ENCODE measurements at places on chromosomes 13 and 19.

- DNase-seq, result no peak
These were observed 1.6 kb upstream of the DIRAS1 start for GRCh38 chr19:2722541-2723344.

DNA sequence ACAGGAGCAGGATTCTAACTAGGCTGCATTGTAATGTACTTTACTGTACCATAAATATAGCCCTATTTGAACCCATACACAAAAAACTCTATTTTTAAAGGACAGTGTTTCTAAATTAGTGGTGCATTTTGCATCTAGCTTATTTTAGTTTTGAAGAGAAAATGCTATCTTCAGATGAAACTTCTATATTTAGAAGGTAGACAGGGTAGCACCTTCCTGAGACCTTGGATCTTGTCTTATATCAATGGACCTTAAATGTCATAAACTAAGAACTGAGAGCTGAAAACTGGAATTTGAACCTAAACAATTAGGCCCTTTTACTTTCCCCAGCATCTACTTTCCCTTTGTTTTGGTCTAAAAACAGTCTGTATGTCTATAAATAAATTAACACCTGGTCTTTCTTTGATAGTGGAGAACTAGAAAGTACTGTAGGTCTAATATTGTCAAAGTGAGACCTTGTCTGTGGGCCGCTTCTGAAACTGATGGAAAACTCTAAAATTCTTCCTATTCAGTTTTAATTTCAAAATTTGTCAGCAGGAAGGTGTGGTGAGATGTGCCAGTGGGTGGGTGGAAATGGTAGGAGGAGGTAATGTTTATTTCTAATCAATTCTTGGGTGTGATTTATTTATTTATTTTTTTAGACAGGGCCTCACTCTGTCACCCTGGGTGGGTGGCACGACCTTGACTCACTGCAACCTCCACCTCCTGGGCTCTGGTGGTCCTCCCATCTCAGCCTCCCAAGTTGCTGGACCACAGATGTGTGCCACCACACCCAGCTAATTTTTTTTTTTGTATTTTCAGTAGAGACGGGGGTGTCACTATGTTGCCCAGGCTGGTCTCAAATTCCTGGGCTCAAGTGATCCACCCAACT, 10.1 kb downstream of the COG3 start:
- no peak for DNase-seq

DNA sequence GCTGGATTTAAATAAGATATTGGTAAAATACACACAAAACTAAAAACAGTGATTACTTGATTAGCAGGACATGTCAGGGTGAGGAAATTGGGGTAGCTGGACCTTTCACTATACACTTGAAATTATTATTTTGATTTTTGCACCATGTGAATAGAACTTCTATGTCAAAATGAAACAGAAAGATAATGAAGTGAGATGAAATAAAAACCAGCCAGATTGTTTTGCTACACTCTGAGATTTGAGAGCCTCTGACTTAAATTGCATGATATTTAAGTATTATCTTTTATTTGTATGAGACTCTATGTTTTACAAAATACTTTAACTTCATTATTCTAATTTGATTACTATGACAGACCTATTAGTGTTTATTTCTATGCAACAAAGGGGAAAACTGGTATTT, 819.6 kb upstream of the ATXN8OS start:
- no peak for DNase-seq

- DNase-seq, result peak; percentile 49
These were observed 128.2 kb downstream of the STOML3 start for GRCh38 chr13:38862443-38862842.

- peak; percentile 41 for DNase-seq
These were observed 675 bp upstream of the PGPEP1 start for GRCh38 chr19:18339723-18340122.

- DNase-seq, result no peak
These were observed 17.1 kb downstream of the RGL3 start for GRCh38 chr19:11401808-11402543.

GRCh38 chr19:33175886-33176669, 18.1 kb upstream of the LRP3 start:
- no peak for DNase-seq

GRCh38 chr13:48879854-48880253, 95.9 kb upstream of the FNDC3A start:
- DNase-seq, result no peak

DNA sequence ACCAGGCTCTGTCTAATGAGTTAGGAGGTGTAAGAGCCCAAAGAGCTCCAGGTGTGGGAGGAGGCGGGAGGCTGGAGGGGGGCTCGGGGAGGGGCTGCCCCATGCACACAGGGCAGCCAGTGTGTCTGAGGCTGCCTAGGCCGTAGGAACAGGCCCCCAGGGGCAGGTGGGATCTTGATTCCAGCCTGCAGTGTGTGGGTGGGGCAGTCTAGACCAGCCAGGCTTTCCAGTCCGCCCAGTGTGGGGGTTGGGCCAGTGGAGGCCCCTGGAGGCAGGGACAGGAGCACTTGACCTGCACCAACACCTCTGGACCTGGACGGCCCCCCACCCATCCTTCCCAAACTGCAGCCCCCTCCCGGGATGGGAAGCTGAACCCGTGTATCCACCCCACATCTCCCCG, 5.4 kb upstream of the CAMSAP3 start:
- DNase-seq, result no peak

DNA sequence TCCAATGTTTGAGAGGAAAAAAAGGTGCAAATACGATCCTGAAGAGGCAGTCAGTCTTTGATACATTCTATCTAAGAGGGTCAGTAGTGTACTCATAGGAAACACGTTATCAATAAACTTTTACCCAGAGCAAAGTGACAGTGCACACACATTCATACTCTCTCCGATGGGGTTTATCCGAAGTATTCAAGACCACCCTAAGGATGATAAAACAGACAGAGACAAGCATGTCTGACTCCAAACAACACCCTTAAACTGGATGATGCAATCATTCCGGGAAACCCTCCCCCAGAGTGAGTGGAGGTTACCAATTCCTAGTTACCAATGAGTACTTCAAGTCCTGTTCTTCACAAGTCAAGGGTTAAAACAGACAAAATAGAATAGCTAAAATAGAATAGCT, 79.1 kb downstream of the DNAJC3 start:
- DNase-seq, result no peak

- DNase-seq, result peak; percentile 80
These were observed 12.1 kb upstream of the PSMD8 start for GRCh38 chr19:38362076-38362945.

GRCh38 chr19:49983645-49984229, 22.8 kb upstream of the SIGLEC11 start:
- peak; percentile 78 for DNase-seq

DNA sequence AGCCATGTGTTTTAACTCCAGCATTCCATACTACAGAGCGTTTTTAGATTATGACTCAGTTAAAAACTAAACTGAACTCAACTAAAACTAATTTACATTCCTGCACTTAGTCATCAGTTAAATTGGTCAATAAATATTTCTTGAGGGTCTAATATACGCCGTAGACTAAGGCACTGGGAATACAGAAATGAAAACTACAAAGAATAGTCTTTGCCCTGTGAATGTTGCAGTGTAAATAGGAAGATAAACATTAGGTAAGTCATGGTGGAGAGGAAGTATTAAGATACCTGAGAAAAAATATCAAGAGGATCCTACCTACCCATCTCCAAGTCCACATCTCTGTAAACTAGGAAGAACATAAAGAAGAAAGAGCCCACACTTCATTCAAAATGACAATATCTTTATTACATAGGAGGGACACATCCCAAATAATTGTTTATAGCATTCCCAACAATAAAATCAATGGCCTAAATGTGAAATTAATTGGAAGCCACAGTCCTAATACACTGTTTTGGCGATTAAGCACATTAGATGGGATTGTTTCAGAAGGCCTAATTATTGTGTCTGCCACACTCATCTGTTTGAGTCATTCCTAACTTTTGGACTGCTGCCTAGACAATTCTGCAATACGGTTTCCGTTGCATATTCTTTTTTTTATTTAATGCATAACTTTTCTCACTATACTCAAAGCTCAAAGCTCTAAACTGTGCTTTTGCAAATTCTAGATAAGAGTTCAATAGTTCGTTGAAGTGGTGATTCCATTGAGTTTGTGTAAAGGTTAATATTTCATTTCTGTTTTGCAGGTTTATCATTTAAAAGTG, 52.9 kb downstream of the MBNL2 start:
- no peak for DNase-seq

GRCh38 chr13:77213644-77214043, 113.2 kb downstream of the MYCBP2 start:
- DNase-seq, result no peak

GRCh38 chr13:75347925-75348324, 134.0 kb downstream of the TBC1D4 start:
- DNase-seq, result no peak

DNA sequence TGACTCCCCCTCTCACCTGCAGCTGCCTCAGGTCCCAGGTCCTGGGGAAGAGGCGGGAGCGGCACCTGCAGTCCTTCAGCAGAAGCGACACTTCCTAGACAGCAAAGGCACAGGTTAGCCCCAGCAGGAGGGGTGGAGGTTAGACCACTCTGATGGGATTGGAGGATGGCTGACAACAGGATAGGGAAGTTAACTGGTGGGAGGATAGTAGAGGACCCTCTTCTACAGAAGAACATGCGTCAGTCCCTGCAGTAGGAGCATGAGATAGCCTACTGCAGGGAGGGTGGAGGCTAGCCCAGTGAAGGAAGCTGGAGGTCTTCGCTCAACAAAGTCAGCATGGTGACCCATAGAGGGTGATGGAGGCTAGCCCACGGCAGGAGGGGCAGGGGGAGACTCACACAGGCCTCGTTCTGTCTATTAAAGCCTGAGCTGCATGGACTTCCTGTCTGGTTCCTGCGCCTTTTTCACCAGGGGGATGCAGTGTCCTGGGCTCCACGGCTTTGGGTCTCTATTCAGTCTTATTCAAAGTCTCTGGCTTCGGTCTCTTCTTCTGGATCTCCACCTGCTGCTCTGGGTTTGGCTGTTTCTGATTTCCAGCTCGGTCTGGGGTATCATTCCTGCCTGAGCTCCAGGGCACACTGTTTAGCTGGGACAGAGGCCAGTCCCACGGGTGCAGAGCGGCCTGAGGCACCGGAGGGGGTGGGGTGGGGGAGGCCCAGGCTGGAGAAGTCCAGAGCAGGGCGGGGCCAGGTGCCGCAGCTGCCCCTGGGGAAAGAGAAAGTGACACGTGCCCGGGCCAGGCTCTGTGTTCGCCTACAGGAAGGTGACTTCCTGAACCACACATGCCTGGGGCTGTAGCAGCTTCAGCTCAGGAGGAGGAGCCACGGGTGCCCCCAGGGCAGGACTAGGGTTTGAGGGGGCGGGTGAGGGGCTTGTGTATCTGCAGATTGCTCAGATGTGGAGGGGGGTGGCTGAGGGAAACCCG, 7.3 kb downstream of the IFNL3 start:
- DNase-seq, result peak; percentile 83

GRCh38 chr13:20826843-20827560, 53.2 kb upstream of the EEF1AKMT1 start:
- no peak for DNase-seq

GRCh38 chr19:42360787-42361544, 29.1 kb downstream of the CNFN start:
- no peak for DNase-seq

GRCh38 chr19:21328406-21328805, 804 bp downstream of the ZNF708 start:
- DNase-seq, result peak; percentile 23

GRCh38 chr13:34223984-34224383, 406.0 kb downstream of the RFC3 start:
- no peak for DNase-seq

DNA sequence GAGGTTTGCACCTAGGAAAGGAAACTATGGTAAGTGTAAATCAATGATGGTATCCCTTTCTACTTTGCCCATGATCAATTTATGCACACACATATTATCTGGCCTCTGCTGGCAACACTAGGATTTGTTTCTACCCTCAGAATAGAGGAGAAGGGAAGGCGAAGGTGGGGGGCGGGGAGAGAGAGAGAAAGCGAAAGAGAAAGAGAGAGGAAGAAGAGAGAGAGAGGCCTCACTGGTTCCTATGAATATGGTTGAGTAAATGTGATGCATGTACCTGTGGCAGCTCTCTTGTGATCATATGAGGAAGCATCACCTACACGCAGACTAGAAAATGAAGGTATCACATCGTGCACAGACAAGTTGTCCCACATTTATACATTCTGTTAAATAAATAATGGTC, 882.0 kb upstream of the SLITRK6 start:
- DNase-seq, result no peak

GRCh38 chr13:43787518-43787891, 733 bp upstream of the ENOX1 start:
- DNase-seq, result no peak

GRCh38 chr13:96662036-96662435, 332.2 kb downstream of the OXGR1 start:
- no peak for DNase-seq

DNA sequence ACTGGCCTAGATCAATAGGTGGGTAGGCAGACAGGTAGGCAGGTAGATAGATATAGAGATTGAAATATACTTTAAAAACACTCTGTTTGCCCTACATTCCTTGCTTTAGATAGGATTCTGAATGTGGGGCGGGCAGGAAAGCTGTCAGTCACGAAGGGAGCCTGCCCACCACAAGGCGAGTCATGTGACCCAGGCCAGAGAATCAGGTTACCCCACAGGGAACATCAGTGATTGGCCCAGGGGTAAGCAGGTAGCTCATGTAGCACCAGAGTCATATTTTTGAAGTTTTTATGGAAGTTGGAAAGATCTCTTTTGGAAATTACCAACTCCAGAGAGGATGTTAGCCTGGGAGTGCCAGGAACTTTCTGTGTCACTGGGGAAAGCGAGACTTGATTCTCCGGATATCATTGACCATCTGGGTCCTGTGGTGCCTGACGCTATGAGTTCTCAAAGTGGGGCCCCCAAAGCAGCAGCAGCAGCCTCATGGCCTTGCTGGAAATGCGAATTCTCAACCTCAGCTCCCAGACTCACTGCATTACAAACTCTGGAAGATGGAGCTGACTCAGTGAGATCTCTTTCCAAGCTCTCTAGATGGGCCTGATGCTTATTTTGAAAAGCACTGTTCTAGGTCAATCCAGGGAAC, 60.3 kb downstream of the IRS2 start:
- DNase-seq, result no peak

DNA sequence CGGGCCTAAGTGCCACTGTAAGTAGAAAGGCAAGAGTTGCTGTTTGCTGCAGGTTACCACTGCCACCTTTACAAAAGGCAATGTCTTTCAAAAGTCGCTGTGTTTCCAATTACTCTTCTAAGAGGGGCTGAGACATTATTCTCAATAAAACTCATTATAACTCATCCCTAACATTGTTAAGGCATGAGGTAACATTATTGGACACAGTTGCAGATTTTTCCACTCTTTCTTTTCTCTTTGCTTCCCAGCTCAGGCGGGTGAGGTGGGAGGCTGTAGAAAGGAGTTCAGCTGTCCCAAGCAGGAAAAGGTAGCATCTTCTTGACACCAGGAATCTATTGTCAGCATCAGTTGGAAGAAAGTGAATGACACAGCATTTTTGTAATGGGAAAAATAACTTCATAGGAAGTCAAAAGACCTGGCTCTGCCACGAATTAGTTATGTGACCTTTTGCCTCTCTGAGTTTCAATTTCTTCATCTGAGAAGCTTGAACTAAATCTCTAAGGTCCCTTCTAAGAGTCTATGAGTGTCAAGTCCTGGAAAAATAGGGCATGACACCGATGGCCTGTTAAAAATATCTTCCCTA, 2.1 kb upstream of the UBL3 start:
- no peak for DNase-seq

Data from GM12865 (cell line).